ENCODE measurements at places on chromosomes 1 and 21.

DNA sequence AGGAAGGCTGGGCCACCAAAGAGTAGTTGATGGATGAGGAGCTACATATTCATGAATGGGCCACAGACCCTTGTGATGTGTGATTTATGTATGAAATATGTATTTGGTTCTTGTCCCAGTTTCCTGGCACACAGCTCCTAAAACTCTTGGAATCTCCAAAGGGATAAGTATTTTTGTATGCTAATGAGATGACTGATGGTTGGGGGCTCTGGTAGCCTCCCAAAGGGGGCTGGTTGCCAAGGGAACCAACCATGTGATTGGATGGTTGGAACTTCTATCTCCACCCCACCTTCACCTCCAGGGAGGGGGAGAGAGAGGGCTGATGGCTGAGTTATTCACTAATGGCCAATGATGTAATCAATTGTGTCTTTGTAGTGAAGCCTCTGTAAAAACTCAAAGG lies 77.1 kb downstream of the ZNF281 start:
- DNase-seq, result no peak

DNA sequence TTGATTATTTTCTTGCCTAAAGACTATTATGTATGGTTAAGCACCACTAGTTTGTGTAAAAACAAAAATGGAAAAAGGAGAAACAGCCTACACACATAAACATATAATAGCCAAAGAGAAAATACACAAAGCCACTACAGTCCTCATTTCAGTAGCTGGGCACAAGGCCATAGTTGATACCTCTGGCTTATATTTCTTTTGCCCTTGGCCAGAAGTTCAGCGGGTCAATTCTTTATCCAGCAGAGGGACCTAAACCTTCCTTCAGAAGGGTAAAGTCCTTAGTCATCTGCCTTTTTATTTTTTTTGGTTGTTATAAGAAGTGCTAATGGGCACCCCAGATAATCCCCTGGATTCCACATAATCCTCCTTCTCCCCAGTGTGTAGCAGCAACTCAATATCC lies 134.1 kb downstream of the PIGK start:
- DNase-seq, result no peak

DNA sequence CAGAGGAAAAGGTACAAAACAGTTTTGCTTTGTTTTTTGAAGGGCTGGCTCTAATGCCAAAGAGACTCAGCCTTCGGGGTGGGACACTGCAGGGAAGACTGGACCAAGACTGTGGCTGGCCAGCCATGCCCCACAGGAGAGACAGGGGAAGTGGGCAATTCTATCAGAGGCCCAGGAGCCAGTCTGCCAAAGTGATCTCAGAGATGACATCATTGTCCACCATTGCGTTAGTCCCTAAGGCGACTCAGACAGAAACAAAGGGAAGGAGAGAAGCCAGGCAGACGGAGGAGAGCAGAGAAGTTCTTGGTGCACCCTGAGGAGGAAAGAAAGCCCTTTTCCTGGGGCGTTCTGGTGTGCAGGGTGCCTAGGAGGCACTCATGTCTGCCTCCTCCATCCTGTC lies 26.4 kb downstream of the OPTC start:
- no peak for DNase-seq

DNA sequence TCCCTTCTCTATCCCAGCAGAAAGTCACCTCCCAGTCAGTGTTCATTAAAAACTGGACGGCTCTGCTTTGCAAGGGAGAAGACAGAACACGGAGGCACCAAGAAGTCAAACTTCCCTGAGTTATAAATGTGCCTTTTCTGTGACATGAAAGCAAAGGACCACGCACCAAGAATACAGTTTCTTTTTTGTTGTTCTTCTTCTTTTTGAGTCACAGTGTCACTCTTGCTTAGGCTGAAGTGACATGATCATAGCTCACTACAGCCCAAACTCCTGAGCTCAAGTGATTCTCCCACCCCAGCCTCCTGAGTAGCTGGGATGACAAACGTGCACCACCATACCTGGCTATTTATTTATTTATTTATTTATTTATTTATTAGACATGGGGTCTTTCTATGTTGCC lies 22.7 kb downstream of the GLUL start:
- DNase-seq, result no peak

DNA sequence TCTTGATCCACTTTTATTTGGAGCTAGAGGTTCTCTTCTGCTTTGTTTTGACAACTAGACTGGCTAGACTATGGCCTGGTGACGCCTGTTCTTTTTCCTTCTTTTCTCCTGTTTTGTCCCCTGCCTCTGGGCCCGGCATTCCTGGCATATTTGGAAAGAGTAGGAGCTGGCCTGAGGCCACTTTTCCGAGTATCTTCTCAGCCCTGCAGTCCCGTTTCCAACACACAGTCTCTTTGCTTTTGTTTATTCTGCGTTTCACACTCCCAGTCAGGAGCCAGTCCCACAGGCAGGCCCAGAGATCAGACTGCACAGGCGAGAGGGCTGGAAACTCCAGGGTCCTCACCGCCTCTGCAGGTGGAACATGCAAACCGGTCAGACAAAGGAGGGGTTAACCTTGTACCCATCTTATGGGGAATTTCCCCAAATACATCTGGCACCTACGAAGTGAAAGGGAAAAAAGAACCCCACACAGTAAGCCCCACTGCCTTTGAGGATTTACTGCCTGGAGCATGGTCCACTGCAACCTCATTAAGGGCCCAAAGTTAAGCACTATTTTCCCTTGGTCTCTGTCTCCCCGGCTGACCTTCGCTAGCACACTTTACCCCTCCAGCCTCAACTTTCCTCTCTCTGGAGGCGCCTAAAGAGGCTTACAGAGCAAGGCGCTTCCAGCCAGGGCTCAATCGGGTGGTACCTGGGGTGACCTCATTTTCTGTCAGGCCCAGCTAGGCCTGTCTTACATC lies 141.1 kb downstream of the TOMM20 start:
- no peak for DNase-seq

DNA sequence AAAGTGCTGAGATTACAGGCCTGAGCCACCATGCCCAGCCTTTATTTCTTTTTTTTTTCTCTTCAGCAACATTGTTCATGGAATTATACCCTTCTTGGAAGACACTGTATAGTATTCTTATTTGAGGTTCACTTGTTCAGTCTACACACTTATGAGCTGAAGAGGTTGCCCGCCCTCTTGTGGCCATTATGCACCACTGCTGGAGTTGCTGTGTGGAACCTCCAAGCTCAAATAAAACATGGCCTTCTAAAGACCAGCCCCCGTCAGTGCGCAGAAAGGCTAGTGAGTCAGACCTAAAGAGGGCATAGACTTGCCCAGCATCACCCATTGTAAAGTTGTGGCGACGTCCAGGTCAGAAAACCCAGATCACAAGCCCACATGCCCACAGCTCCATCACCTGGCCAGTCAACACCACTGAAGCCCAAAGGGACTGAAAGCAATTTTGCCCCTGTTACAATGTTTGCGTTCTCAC lies 20.4 kb downstream of the LURAP1 start:
- DNase-seq, result peak; percentile 81

- DNase-seq, result no peak
Observed at GRCh38 chr1:186605762-186606350, 74.4 kb downstream of the PTGS2 start.

GRCh38 chr1:121483961-121484424 lies 299.2 kb downstream of the SRGAP2C start:
- DNase-seq, result no peak

DNA sequence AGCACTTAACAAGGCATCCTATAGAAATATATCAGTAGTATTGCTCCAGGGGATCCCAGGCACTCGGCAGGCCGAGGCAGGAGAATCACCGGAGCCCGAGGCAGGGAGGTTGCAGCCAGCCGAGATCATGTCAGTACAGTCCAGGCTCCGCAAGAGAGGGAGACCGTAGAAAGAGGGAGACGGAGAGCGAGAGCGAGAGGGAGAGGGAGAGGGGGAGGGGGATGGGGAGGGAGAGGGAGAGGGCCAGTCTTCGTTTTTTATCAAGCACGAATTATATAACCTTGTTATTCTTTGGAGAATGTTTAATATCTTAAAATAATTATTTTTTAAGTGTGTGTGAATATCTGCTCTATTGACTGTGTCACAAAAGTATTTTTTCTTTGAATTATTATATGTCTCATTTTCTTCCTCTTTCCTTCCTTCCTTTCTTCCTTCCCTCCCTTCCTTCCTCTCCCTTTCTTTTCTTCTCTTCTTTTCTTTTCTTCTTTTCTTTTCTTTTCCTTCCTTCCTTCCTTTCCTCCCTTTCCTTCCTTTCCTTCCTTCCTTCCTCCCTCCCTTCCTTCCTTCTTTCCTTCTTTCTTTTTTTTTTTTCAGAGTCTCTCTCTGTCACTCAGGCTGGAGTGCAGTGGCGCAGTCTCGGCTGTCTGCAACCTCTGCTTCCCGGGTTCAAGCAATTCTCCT lies 233.7 kb downstream of the SRGAP2C start:
- no peak for DNase-seq

DNA sequence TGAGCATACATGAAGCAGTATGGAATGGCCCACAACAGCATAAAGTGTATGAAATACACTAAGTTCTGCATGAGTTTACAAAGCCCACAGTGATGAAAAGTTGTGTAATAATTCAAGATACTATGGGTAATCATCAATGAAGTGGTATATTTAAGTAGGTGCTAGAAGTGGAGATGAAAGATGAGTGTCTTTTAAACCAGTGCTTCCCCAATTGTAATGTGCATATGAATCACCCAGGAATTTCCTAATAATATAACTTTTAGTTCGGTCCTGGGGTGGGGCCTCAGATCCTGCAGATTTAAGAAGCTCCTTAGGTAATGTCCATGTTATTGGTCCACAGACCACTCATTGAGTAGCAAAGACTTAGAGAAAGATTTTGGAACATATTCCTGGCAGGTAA lies 184.9 kb downstream of the DUSP10 start:
- DNase-seq, result no peak

GRCh38 chr1:50421768-50422674 lies 1.2 kb downstream of the DMRTA2 start:
- DNase-seq, result no peak

DNA sequence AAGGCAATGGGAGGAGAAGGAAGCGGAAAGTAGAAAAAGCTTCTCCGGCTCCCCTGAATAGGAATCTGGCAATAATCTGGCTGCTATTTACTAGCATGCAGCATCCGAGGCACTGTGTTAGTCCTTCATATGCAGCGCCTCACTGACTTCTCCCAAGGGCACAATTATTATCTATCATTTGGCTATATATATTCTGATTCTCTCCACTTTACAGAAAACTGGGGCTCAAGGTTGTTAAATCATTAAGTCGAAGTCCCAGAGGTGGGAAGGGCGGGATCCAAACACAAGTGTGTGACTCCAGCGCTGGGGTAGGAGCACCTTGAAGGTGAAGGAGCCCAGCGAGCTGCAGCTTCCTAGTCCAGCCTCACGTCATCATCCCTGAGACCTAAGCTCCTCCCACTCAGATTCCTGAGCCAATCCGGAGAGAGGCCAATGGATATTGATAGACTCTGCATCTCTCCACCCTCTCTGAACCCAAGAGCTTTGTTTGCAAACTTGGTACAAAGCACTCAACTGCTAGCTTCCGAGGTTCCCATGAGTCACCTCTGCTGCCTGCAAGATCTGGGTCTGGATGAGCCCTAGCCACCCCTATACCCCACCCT lies 16.6 kb upstream of the EYA3 start:
- DNase-seq, result peak; percentile 76

DNA sequence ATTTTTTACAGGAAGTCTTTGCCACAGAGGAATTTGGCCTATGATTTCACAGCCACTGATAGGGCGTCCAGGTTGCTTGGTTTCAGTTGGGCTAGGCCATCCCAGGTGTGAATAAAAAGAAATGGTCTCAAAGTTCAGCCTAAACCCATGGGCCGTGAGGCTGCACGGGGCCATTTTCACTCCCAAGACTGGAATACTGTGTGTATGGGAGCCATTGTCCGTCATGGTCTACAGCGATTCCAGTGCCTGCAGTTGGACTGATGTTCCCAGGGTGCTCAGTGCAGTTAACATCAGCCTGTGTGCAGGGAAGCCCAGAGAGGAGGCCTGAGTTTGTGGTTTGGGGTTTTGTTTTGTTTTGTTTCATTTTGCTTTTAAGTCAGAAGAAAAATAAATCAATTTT lies 133.2 kb downstream of the ADSS2 start:
- DNase-seq, result no peak

DNA sequence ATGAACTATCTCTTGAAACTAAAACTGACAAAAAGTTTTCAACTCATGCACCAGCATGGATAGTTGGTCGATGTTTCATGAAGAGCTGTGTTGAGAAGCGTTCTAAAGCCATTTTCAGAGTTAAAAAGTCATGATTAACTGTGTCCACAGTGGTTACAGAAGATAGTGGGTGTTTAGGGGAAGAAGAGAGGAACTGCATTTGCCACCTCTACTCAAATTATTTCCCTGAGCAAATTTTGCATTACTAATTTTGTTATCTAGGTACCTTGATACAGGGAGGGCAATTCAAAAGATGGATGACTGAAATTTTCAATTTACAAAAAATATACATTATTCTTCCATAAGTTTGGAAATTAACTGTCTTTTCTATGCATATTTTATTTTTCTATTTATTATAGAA lies 15.5 kb downstream of the SAMSN1 start:
- no peak for DNase-seq

DNA sequence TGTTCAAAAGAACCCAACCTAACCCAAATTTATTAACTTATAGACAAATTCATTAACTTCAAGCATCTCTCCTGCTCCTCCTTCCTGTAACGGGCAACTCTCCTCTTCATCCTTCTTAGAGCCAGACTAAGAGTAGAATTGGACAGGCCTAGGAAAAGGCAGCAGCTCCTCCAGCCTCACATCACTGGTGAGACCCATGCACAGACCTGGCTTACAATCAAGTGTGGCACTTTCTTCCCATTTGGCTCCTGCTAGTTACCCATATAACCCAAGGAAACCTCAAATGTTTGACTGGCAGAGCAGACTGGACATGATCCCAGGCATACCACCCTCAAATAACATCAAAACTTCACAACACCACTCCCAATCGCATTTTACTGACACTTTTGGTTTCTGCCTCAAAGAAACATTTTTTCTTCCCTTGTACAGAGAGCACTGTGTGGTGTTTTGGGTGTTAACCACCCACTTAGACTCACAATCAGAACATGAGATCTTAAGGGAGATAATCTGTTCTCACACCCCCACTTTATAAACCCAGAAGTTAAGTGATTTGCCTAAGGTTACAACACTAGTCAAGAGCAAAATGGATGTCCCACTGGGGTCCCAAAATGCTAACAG lies 101.4 kb downstream of the SIPA1L2 start:
- no peak for DNase-seq

DNA sequence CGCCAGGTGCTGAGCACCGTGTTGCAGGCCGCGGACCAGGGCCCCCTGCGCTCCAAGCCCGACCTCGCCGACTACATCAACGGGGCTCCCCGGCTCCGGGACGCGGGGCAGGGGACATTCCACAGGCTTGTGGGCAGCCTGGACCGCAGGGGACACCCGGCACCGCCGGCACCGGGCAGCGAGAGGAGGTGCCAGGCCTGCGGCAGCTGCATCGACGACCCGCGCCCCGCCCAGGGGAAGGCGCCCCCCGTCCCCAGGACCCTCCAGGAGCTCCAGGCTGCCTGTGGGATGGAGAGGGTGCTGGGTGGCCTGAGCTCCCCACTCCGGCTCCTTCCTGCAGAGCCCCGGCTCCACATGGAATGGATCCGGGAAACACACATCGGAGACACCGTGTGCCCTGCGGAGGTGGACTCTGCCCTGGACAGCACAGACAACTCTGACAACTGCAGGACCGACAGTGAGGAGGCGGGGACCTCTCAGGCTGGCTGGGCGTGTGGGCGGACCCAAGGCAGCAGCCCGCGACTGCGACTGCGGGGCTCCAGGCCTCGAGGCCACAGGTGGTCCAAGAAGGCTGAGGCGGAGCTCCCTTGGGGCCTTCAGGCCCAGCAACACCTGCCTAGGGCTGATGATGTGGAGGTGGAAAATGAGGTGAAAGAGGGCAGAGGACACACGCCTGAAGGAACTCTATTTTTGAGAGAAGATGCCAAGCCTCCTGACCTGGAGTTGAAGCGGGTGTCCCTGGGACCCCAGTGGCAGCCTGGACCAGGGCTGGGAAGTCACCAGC lies 22.8 kb downstream of the KIAA1614 start:
- no peak for DNase-seq

All from hypothalamus (tissue), 51 donors.